ENCODE measurements at places on chromosomes 4 and X. TPM values are rescaled to one million over a fixed set of nuclear protein-coding genes. Genes with fewer than 3 reads are reported as not detected.

DNA sequence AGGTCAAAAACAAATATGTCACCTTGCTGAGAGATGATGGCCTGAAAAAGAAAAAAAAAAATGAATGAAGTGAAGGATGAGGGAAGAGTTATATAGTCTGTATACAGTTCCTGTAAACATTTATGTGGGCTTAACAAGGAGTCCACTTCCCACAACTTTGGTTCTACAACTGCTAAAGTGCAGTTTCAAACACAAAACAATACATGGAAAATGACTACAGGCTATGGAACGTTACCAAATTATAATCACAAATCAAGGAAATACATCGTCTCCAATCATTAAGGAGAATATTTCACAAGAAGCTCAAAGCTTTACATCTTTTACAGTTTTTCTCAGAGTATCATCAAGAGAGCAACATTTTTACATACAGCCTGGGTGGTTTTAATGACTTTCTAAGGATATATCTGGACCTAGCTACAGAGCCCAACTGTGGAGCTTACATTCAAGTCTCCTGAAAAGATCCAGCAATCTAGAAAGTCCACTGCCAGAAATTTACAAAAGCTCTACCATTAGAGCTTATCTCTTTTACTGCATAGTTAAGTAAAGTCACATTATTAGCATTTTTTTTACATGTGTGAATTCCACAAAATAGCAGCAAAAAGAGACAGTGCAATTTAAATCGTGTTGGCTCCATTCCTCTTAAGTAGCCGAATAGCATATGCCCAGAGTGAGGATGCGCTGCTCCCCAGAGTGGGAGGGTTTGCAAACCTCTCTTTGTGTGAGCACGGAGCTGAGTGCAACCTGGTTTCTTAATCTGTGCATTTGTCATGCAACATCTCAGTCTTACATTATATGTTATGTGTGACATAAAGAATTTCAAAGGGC is 128.3 kb downstream of the MANBA start:
- no peak for DNase-seq

DNA sequence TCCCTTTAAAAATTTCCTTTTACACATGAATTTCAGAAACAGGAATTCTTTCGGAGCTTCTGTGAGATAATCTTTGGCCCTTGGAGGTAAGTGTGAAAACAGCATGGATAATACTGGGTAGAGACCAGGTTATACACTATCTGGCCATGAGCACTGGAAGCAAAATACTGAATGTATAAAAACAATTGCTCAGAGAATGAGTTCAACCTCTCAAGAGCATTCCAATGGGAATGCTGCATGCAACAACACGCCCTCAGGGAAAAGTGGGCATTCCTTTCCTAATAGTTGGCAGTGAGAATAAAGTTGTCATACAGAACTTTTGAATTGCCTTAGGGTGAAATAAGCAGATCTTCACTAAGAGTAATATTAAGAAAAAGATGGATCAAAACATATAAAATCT is 574.8 kb upstream of the DIPK2B start:
- peak; percentile 87 for DNase-seq

DNA sequence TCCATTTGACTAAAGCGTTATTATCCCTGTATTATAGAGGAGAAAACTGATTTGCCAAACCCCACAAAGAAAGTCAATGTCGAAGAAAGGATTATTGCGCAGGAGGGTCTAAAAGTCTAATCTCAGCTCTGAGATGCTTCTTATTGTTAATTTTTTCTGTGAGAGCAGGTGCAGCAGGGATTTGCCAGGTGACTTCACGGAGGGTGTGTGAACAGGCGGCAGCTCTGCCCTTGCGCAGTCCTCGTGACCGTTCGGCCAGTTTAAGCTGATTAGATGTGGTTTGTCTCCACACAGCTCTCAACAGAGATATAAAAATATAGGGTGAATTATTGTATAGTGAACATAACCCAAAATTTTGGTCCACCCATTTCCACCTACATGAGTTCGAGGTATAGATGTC is 28.5 kb downstream of the TENM3 start:
- DNase-seq: no peak

DNA sequence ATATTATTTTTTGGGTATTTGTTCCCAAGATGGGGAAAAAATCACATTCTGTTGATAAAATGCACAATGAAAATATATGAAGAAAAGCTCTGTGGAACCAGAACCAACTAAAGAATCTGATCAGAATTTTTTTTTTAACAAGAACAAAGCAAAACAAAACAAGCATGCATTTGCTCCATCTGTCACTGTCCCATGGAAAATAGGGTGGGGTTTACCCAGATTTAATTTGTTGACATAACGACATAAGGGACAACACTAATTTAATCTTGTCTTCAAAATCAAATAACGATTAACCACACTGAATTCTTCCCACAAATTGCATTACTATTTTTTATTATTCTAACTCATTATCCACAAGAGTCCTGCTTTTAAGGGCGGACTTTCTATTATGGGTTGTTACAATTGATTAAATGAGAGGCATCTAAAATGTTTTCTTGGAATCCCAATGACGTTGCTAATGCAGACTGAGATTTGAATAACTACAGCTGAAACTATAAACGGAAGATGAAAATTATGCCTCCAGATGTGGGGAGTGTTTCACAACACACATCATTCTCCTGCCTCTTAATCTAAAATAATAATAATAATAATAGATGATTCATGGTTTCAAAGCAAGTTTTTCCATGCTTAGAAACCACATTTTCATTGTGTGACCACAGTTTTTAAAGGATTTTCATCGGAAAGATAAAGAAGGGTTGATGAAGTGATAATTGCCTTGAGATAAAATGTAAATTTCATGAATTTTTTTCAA is 307.0 kb upstream of the CPEB2 start:
- DNase-seq: peak; percentile 13

DNA sequence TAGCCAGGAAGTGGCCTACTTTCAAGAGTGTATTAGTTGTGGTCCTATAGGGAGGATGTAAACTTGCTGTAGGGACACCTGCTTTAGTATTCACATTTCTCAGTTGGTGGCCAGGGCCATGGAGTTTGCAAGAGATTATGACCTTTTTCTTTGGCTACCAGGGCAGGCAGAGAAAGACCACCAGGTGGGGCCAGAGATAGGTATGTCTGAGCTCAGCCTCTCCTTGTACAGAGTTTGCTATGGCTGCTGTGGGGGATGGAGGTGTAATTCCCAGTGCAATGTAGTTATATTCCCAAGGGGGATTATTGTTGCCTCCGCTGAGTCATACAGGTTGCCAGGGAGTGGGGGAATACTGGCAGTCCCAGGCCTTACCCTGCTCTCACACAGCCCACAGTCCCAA is 26.3 kb upstream of the DACH2 start:
- no peak for DNase-seq

The SPANXN2 gene
- not detected for total RNA-seq

The TREX2 gene
- total RNA-seq: not detected

DNA sequence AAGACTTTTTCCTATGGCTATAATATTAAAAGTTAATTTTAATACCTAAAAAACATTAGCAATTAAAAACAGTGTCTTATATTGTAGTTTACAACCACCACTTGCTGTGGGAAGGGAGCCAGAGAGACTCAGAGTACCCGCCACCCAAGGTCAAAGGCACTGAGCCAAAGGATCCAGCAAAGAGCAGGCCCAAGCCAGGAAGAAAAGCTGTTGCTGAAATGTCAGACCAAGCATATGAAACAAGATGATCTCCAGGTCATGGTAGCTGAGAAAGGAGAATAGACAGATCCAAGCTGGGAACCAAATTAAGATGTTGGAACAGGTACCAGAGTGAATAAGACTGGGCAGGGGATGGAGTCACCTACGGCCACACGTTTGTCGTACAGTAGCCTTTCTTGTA is 18.8 kb upstream of the ATOH1 start:
- no peak for DNase-seq

The PALLD gene
- 15.5 TPM for total RNA-seq

DNA sequence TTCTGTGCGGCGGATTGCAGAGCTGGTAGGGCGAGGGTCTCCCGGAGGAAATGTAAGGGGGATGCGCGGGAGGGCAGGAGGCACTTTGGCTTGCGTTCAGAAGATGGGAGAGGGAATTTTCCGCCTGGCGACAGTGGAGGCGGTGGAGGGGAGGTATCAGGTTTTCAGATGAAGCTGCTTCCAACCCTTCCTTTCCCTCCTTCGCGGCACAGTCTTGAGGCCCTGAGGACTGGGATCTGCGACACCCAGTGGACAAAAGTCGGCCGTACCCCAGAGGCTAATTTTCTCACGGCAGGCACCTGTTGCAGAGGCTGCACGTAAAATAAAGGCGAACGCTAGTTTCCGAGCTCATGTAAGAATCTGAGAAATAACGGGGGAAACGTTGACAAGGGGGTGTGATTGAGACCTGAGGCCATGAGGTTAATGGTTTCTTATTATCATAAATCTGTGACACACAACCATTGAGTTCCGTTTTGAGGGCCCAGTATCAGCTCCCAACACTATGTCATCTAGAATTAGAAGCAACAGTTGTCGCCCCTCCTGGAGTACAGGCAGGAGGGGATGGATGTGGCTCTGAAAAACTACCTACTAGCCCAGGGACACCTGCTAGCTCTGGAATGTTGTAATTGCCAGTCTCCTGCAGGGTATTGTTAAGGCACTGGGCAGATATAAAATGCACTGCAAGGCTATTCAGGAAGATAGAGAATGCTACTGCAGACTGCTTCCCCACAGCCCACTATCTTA is 1.1 kb downstream of the ZCCHC18 start:
- DNase-seq: peak; percentile 42

DNA sequence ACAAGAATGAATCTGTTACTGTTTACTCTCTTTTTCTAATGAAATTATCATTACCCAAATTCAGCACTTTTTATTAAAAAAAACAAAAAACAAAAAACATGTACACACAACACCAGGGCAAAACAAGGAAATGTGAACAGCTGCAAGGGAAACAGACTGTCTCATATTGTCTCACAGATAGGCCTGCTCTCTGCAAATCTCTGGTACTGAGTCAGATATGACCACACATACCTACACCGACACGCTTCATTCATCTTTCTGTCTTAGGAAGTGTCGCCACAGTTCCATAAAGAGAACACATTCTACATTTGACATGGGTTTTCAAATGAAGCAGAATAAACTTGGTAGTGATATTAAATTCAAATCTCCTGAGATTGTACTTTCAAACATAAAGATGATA is 92.2 kb upstream of the GPR34 start:
- DNase-seq: no peak

GRCh38 chr4:17719106-17719505 is 62.3 kb downstream of the FAM184B start:
- no peak for DNase-seq

- peak; percentile 29 for DNase-seq
Measured at GRCh38 chr4:55296096-55296495, 49.9 kb upstream of the SRD5A3 start.

DNA sequence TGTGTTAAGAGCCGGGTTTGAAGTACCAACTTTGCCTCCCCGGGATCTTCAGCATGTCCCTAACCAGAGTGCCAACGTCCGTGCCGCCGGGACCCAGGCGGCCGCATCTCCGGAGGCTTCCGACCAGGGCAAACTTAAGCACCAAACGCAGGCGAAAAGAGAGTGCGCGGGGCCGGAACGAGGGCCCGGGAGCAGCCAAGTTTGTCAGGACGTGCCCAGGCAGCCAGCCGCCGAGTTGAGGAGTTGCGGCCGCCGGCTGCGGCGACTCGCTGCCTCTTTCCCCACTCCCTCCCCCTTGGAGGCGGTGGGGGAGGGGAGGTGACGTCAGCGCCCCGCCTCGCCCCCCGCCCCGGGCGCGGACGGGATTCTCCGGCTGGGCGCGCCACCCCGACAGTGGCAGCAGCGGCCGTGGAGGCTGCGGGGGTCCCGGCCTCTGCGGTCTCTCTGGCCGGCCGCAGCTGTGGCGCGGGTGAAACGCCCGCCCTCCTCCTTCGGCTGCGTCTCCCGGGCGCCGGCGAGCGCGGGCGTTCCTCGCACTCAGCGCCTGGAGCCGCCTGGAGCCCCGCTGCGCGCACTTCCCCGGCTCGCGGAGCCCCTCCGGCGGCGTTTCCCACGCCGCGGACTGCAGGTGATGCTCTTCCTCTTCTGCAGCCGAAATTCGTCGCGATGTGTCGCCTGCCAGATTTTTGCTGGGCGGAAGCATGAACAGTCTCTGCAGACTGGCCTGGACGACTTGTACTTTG is 2.9 kb upstream of the FAT1 start:
- DNase-seq: peak; percentile 57

DNA sequence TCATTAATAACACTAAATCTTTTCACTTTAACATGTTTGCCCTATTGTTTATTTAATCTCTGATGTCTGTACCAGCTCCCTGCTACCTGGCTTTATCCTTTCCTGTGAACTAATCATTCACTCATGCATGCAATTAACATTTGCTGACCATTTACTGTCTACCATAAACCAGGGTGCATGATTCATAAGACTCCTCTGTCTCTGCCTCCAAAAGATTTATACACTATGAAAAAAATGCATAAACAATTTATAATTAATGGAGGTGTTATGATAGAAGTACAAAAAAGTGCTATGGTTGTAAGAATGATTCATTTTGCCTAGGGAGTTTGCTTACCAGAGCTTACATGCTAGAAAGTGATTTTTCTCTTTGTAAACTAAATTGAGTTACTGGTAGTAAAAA is 24.5 kb upstream of the CPEB2 start:
- DNase-seq: no peak

DNA sequence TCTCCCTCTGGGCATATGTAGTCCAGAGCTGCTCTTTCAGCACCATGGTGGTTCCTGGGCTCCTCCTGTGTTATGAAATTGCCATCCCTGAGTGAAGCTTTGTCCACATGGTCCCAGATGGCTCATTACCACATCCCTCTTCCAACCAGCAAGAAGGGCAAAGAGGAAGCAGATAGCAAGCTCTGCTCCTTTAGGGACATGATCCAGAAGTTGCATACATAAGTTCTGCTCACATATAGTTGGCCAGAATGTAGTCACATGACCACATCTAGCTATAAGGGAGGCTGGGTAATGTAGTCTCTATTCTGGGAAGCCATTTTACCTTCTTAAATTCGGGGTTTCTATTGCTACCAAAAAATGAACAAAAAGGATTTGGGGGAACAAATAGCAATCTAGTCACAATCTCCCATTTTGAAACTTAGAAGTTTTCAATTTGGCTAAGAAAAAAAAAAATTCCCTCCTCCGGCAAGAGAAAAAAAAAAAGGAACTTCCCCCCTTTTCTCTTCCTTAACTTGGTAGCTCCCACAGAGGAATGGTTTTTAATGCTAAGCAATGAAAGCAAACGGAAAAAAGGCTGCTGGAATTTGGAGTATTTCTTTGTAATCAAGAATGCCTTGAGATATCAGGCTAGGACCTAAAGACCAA is 88.2 kb upstream of the USP9X start:
- DNase-seq: peak; percentile 86

GRCh38 chrX:136049608-136050007 is 64.4 kb downstream of the SLC9A6 start:
- DNase-seq: no peak

- DNase-seq: no peak
Measured at GRCh38 chr4:174192943-174193342, 90.5 kb downstream of the FBXO8 start.

All from fibroblast of the aortic adventitia (primary cell).